Neural crest cell (in vitro differentiated cells): ENCODE measurements at places on chromosomes 16 and 17. TPM values are rescaled to one million over a fixed set of nuclear protein-coding genes. Genes with fewer than 3 reads are reported as not detected.
A peak's percentile ranks its signal among the peaks of the same experiment; 100 is the strongest.

GRCh38 chr17:78759969-78760352 lies 22.1 kb downstream of the CYTH1 start:
- no peak for DNase-seq

DNA sequence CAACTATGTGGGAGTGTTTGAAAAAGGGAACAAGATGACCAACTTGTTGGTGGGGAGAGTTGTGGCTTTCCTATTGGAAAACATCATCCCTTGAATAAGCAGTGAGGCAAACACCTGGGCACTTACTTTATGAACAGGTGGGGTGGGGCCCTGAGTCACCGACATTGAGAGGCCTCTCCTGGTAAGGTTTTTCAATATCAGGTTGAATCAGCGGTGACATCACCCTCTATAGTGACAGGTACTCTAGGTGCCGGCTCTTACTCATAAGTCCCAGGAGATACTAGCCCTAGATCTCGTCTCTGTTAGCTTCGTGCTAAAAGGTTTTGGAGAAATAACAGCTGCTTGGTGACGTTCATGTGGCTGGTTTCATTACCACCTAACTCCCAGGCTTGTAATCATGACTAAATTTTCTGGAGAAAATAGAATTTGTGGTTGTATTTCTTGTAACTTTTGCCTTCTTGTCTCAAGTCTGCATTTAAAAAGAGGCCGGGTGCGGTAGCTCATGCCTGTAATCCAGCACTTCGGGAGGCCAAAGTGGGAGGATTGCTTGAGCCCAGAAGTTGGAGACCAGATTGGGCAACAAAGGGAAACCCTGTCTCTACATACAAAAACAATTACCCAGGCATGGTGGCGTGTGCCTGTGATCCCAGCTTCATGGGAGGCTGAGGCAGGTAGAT lies 19.3 kb downstream of the CDH1 start:
- no peak for DNase-seq

- no peak for DNase-seq
Measured at GRCh38 chr16:57544124-57544653, 1.7 kb downstream of the ADGRG5 start.

- DNase-seq, result no peak
Measured at GRCh38 chr17:79684132-79684985, 46.4 kb upstream of the ENPP7 start.

DNA sequence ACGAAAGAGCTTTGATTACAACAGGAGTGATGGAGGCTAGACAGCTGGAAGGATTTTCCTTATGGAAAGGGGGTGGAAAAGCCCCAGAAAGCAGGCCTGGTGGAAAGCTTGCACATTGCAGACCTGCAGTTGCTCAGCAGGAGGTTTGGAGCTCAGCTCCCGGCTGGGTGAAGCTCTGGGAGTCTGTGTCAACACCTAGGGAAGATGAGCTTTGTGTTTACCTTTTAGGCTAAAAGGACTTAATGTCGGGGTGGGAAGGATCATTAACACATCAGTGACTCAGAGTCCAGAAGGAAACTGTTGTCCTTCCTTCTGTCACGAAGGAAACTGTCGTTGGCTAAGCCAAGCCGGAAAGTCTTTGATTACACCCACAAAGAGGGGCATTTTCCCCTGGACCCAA lies 48.2 kb downstream of the RAP1GAP2 start:
- no peak for DNase-seq

GRCh38 chr17:77045441-77046041 lies 95.2 kb upstream of the SEC14L1 start:
- no peak for DNase-seq

GRCh38 chr17:3998436-3998835 lies 34.2 kb upstream of the ATP2A3 start:
- DNase-seq, result no peak

DNA sequence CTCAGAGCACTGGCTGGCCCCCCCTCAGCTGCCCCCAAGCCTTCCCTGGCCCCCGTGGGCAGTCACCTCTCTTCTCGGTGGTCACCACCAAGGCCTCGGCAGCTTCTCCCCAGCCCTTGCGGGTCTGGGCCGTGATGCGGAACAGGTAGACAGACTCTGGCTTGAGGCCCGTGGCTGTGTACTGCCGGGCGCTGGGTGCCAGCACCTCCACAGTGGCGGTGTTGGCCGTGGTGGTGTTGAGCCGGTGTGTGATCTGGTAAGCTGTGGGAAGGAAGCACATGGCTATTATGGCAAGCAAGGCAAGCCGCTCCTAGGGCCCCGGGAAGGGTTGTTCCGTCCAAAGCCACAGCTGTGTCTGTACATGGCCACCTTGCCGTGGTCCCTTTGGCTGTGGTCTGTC lies 78.4 kb upstream of the CDC42EP4 start:
- DNase-seq, result no peak

DNA sequence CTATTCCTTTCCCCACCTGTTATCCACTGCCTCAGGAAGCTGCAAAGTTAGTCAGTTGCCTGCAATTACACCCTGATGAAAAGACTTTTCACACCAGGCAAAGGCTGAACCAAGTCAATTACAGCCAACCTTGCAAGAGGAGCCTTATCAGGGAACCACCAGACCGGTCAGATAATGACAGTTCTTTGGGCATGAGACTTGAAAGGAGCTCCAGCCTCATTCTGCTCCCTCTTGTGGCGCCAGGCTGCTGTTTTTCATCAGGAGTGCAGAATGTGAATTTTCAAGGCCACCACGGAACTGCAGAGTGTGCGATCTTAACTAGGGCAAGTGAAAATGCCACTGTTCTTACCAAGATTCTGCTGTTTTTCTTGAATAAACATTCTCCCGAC lies 22.5 kb downstream of the DNAI2 start:
- DNase-seq, result peak; percentile 60

GRCh38 chr17:74394977-74395376 lies 27.7 kb downstream of the GPR142 start:
- DNase-seq, result no peak

DNA sequence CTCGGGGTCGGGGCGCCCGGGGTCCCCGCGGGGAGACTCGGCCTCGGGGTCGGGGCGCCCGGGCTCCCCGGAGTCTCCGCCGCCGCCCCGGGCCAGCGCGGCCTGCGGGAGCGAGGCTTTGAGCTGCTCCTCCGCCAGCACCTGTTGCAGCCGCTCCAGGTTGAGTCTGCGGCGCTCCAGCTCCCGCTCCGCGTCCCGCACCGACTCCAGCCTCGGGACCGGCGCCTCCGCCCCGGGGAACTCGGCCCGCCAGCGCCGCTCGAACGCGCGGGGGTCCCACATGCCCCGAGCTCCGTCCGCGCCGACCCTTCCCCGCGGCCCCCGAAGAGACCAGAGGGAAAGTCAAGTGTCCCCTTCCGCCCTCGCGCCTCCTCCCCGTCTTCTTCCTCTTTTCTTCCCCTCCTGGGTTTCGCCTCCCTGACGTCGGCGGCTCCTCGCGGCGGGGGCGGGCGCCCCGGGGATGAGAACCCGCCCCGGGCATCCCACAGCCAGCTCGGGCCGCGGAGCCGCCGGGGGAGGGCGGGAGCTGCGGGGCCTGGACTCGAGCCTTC lies 40.8 kb upstream of the BHLHA9 start:
- DNase-seq, result no peak

DNAI2 gene
- total RNA-seq, result not detected in 2 replicates

SDR42E1 gene
- not detected in 2 replicates for total RNA-seq

STX1B gene
- 12.1 and 14.1 TPM in 2 replicates for total RNA-seq

FASN gene
- total RNA-seq, result 816 and 839 TPM in 2 replicates

INO80E gene
- 81.9 and 88.6 TPM in 2 replicates for total RNA-seq

CCDC200 gene
- total RNA-seq, result not detected in 2 replicates
